ENCODE measurements at places on chromosomes 11 and 22.

DNA sequence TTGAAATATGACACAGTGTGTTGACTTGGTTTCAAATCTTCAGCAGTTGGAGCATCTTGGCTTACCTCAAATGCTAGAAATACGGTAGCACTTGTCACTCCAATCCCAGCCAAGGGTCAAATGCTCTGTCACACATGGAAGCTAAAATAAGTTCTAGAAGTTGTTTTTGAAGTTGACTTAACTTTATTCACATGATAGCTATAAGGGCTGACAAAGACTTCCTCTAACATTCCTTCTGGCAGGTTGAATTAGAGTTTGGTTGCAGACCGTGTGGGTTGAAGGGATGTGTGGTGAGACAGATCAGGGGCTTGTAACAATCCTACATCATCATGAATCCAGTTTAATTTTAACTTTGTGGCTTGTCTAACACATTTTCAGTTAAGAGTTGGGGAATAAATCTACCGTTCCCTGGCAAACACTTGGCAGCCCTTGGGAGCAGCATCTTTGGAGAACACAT is 4.6 kb downstream of the SLN start:
- DNase-seq, result no peak

GRCh38 chr11:17703951-17704350 is 15.4 kb upstream of the MYOD1 start:
- DNase-seq, result peak; percentile 20

- no peak for DNase-seq
Measured at GRCh38 chr11:17613983-17614382, 66.9 kb downstream of the OTOG start.

GRCh38 chr11:34749666-34750659 is 129.1 kb downstream of the EHF start:
- no peak for DNase-seq

DNA sequence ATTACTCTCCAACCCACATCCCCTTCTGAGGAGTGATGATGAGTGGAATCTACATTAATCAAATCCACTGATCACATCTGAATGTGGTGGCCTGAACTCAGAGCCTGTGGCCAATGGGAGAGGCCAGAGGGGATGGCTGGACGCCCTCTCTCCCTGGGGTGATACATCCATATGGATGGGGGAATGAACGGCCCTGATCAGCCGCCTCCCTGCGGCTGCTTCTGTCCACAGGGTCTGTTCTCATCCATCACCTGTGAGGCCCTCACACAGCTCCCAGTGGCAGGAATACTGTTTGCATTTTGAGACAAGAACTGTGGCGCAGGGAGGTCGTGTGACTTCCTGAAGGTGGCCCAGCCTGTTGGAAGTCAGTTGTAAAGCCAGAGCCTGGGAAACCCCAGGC is 78.3 kb upstream of the SHISAL1 start:
- DNase-seq, result no peak

DNA sequence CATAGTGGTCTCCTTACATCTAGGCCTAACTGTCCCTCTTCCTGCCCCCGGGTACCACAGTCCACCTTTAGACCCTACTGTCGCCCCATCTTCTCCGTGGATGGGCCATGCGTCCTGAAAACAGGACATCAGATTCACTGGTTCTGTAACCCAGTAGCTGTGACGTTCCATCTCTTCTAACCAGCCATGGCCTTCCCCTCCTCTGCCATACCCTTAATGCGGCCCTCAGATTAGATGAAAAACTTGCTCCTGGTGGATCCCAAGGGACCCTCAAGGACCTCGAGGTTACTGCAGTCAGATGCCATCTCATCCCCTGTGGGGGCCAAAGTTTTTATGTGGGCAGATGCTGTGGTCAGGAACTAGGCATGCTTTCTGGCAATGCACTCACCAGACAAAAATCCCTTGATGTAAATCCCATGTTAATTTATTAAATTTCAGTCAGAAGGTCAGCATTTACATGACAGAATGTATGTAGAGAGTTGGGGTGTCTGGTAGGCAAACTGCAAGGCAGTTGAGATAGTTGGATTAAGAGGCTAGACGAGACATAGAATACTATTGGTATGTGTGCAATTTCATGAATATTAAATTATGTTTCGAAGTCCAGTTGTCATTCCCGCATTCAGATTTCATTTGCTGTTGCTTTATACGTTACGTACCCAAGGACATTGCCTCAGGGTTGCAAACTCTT is 64.3 kb downstream of the WNT11 start:
- DNase-seq, result no peak

DNA sequence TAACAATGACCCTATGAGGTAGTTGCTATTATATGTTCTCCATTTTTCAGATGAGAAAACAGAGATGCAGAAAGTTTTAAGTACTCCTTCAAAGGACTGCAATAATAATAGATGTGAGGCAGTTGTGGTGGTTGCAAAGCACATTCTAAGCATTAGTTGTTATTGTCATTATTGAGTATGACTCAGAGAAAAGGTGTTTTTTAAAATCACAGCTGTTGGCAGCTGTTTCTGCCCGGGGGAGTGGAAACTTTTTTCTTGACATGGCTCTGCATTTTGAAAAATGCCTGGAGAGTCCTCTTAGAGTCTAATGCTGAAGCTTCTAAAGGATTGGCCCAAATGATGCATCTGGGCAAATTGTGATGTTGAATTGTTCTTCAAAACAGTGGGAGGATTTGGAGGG is 244.5 kb upstream of the MPPED2 start:
- DNase-seq, result no peak

DNA sequence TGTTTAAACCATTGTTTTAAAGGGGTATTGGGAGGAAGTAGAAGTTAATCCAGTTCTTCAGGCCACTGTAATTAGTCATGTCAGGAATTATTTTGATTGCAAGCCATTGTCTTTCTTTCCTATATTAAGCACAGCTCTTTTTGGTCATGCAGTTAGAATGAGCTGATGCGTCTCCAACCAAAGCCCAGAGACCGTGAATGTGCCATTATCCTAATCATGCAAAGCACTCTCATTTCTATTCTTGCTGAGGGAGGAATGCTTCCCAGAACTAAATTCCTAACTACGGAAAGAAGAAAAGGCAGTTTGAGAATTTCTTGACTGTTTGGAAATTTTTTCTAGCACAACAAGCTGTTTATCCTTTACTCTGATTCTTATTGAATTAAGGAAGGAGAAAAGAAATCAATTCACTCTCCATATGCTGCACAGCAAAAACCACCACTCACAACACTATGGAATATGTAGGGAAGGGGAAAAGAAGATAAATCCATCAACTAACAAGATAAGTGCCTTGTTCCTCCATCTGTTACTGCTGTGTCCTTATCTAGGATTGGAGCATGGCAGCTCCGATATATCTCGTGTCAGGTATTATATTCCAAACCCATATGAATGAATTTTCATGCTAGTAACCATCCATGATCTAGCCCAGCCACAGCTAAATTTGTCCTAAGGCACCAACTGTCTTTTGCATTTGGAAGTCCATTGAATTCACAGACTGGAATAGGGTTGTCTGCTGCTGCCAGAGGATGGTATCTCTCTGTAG is 70.8 kb downstream of the NTM start:
- no peak for DNase-seq

DNA sequence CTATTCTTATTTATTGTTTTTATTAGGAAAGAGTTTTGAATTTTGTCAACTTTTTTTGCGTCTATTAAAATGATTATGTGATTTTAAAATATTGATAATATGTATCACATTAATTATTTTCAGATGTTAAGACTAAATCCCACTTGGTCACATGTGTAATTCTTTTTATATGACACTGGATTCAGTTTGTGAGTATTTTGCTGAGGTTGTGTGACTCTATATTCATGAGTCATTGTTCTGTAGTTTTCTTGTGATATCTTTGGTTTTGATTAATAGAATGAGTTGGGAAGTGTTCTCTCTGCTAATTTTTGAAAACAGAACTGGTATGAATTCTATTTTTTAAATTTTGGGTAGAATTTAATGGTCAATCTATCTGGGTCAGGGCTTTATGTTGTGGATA is 317.9 kb downstream of the ETS1 start:
- DNase-seq, result no peak

DNA sequence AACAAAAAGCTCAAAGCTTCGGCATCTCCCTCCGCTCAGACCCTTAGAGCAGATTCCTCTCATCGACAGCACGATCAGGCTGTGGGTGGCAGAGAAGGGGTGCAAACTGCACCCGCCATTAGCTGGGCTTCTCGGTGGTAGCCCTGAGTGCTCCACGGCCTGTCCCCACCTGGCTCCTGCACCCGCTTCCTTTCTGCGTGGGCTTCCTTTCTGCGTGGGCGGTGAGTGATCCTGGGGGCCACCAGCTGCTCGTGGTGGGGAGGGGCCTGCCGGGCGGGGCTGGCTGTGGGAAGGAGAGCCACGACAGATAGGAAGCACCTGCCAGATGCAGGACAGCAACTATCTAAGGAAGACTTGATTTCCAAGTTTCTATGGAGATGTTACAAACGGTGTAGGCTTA is 55.0 kb downstream of the BRD1 start:
- no peak for DNase-seq

GRCh38 chr22:22521631-22522030 is 1.6 kb upstream of the ZNF280A start:
- DNase-seq, result no peak

DNA sequence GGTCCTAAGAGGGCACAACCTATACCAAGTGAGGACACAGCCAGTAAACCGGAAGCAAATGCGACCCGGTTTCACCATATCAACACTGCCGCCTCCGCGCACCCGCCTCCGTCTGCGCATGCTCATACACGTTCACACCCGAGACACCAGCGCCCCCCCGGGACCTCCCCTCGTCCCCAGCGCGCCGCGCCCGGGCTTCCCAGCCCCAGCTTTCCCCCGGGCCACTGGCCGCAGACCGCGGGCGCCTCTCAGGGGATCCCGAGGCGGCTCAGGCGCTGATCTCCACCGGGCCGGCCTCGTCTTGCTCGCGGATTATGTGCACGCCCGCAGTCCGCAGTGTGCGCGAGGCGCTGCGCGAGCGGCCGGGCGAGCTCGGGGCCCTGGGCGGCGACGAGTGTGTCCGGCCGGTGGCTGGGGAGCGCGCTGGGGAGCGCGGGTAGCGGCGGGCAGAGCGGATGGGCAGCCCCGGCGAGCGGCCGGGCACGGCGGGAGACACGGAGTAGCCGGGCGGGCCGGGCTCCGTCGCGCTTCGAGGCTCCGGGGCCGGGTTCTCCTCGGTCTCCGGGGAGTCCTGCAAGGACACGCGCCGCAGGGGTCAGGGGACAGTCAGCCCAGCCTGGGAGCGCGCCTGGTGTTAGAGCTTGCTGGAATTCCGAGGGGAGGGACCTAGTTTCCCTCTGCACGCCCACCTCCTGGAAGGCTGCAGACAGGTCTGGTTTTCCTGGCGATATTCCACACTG is 2.0 kb downstream of the HEPN1 start:
- peak; percentile 68 for DNase-seq

- no peak for DNase-seq
Measured at GRCh38 chr11:115918576-115918975, 414.4 kb upstream of the CADM1 start.

GRCh38 chr11:65849366-65849765 is 8.6 kb downstream of the CFL1 start:
- no peak for DNase-seq

- no peak for DNase-seq
Measured at GRCh38 chr11:113553235-113553634, 78.0 kb upstream of the DRD2 start.

- DNase-seq, result peak; percentile 97
Measured at GRCh38 chr11:63938479-63939396, at the start of gene NAA40. Gene NAA40 (plus strand): TSS chr11:63939002. CDS start chr11:63939097, 95 bp downstream.

- DNase-seq, result peak; percentile 34
Measured at GRCh38 chr11:112583261-112583893, 322.7 kb upstream of the PLET1 start.

DNA sequence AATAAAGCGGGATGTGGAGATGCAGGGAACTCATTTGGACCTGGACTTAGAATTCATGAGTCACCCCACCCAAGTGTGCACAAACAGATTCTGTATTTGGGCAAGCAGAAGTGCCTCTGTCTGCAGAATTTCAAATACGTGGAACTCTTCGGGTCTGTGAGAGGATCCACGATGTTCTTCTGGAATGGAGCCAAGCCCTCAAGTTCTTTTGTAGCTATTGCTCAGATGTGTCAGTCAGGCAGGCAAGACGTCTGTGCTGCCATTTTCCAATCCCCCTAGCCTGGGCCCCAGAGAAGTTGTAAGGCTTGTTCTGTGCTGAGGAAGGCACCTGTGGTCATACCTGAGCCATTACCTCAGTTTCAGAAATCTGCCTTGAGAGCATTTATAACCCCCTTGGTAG is 132.8 kb upstream of the RASSF10 start:
- DNase-seq, result no peak

DNA sequence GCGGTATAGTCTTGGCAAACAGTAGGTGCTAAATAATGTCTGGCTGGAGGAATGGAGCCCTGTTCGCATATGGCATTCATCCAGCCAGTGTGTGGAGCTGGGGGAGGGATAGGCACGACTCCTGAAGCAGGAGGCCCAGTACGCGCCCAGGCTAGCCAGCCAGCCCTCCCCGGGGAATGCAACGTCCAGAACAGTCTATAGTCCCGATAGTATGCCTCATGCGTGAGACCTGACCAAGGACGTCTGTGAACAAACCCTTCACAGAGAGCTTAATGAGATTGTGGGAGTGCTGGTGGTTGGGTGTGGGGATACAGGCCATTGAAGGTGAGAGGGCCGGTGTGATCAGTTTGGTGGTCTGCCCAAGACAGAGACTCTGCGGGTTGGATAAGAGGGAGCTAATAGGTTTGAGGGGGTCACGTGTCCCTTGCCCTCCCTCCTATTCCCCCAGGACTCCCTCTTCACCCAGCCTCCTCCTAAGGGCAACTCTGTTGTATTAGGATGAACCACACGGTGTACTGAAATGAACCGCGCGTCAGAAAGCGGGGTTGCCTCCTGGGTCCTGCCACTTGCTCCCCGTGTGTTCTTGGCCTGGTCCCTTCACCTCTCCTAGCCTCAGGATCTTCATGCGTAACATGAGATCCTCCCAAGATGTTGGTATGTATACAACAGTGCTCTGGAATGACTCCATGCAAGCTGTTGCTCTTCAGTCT is 987 bp upstream of the GRIK4 start:
- no peak for DNase-seq

DNA sequence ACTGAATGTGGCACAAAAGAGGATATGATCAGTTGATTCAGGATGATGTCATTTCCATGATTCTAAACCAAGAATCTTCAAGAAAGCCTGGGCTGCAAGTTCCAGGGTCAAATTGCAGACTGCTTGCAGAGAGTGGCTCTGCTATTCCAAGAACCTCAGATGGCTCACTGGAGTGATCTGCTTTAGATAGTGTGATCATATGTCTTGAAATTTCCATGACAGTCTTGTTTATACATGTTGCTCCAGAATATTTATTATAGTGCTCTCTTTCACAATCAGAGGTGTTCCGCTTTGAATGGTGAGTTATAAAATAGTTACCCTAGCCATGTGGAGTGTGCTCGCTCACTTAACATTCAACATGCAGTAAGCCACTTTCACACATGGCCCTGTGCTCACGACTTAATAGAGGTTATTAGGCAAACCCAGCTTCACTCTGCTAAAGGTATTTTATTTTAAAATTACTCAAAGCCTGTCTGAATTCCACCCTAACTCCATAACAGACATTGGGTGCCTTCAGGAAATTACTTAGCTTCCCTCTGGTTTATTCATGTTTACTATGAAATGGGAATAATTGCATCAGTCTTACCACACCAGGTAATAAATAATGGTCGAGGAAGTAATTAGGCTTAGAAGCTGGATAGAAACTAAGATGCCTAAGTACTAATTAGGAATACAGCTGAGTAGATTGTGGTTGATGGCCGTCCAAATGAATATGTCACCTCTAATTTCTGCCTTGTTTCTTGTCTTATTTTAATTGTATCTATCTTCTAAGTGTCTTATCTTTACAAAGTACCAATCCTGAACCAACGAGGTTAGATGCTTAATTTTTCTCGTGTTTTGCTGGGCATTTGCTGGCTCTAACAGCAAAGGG is 187.9 kb downstream of the ETS1 start:
- DNase-seq, result peak; percentile 23

- no peak for DNase-seq
Measured at GRCh38 chr11:101008961-101009689, 120.5 kb downstream of the PGR start.

All from activated CD4-positive, alpha-beta T cell treated with anti-CD3 and anti-CD28 coated beads, Interleukin-2, amount 50 U/mL, for 16 hours (primary cell).